Cerebellar nuclear complex (tissue), 1 donor: ENCODE measurements at places on chromosomes 1 and 21.
A peak's percentile ranks its signal among the peaks of the same experiment; 100 is the strongest.

DNA sequence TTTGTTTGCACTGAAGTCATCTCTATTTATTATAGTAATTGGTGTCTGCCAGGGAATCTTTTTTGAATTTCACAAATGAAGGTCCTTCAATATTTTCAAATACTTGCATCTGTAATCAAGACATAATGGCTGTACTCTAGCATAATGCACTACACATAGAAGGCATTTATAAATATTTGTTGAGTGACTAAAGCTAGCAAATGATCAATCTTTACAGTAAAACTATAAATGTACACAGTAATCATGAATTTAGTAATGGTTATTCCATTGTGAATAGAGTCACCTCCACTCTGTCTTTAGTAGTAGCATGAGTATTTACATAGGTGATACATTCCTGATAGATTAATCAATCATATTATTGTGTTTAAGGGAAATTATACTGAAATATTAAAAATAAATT is 119.6 kb downstream of the USH2A start:
- no peak for DNase-seq

DNA sequence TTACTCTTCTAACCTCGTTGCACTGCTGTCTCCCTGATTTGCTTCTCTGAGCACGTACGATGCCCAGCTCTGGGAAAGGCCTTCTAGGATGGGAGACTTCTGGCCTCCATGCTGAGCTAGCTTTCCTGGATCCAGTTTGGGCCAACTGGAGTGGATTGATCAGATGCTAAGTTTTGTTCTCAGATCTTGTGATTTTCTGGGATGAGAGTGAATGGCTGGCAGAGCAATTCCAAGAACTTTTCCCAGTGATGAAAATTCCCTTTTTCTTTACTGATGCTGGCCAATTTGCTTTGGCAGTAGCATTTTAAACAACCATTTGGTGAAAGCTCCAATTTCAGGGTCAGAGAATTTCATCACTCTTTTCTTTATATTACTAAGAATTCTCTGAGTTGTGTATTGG is 34.9 kb upstream of the NFASC start:
- no peak for DNase-seq

DNA sequence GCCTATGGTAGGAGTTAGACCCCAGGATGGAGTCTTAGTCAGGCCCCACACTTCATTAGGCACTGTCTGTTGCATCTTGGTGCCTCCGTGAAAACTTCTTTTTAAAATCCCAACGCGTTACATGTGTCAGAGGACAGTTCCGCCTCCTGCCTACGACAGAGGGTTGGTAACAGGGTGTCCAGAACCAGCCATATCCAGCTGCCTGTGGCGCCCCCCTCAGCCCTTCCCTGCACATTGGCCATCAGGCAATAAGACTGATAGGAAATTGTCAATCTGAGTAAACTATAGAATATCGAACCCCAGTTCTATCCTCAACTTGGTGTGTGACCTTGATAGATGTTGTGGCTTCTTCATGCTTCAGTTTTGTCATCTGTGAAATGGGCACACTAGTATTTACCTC is 108.6 kb upstream of the CSF3R start:
- DNase-seq = no peak

DNA sequence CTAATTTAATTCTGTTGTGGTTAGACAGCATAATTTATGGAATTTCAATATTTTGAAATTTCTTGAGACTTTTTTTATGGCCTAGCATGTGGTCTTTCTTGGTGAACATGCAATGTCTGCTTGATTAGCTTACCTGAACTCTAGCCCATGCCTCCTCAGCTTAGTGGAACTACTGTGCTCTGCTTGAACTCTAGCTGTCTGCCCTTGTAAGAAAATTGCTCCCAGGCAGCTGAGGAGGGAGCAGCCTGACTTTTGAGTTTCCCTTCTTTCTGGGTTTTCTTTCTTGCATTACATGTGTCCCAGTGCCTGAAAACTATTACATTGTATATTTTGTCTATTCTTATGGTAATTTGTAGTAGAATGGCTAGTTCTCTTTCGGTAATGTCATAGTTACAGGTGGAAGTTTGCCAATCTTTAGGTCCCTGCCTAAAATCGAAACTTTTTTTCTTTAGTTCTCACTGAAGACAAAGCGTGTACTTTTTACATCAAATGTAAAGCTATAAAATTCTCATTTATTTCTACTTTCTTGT is 105.3 kb downstream of the MAST2 start:
- no peak for DNase-seq

DNA sequence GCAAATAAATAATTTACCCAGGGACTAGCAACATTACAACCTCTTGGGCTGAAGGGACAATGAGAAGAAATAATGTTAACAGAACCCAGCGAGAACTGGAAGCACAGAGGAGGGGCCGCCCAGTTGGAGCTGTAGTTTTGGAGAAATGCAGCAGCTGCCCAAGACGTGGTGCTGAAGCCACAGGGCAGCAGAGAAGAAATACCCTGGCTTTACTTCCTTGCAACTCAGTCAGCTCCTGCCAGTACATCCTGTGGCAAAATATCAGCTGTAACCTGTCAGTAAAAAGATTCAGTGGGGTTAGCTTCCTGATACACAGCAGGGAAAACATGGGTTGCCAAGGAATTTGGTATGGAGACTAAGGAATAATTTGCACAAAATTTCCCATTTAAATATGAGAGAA is 283.6 kb upstream of the USP25 start:
- DNase-seq = no peak

GRCh38 chr1:188089461-188089860 is 1260.7 kb downstream of the PLA2G4A start:
- DNase-seq = no peak

DNA sequence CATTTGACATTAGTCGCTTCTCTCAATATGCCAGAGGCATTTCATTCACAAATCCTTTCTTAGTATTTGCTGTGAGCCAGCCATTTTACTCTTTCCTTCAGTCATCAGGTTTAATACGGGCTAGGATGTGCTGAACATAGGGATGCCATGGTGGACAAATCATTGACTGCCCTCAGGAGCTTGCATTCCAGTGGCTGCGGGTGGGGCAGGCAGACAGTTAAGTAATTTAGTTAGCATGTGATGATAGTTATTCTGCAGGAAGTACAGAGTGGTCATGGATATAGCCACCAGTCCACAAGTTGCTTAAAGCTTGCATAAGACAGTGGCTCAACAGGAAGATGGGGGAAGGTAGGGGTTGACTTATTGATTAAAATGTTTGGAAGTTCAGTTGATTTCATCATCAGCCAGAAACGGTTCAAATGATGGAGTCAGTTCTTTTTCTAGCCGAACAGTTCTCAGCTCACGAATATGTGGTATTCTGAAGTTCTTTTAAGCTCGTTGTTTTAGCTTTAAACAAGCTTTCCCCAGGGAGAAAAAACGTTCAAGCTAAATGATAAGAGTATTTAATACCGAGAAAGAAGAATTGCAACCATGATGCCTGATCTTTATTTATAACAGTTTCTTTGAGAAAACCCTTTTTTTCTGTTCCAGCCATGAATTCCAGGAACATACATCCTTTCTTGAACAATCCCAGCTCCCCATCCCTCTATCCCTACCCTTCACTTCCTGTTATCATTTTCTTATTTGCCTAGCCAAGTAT is 1.4 kb downstream of the SLC22A15 start:
- no peak for DNase-seq

GRCh38 chr1:150168960-150169601 is 19.4 kb downstream of the PLEKHO1 start:
- DNase-seq = peak; percentile 60

GRCh38 chr1:94743862-94744261 is 76.3 kb upstream of the SLC44A3 start:
- DNase-seq = no peak
